ENCODE measurements at places on chromosomes 13 and 19.

GRCh38 chr13:42174344-42175162, 97.4 kb upstream of the AKAP11 start:
- DNase-seq, result peak; percentile 16

GRCh38 chr19:54162241-54162805, 2.8 kb upstream of the LENG1 start:
- no peak for DNase-seq

DNA sequence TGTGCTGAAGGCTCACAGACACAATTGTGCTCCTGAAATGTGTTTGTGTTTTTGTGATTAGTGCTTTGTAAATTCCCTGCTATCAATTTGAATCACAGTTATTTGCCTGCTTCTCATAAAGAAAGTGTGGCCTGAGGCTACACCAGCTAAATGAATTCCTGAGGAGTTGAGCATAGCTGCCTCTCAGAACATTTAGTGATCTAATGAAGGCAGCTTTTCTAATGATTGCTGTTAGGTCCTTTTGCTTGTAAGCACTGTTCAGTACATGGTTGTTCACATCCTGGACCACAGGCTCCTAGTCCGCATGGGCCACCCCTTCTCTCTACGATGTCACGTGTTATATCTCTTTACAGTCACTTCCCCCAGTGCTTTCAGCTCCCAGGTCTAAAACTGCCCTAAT, 238.2 kb downstream of the B3GLCT start:
- no peak for DNase-seq

- DNase-seq, result no peak
Observed at GRCh38 chr19:17647071-17648020, 40.8 kb downstream of the UNC13A start.

- DNase-seq, result no peak
Observed at GRCh38 chr13:38954844-38955243, 35.8 kb downstream of the STOML3 start.

DNA sequence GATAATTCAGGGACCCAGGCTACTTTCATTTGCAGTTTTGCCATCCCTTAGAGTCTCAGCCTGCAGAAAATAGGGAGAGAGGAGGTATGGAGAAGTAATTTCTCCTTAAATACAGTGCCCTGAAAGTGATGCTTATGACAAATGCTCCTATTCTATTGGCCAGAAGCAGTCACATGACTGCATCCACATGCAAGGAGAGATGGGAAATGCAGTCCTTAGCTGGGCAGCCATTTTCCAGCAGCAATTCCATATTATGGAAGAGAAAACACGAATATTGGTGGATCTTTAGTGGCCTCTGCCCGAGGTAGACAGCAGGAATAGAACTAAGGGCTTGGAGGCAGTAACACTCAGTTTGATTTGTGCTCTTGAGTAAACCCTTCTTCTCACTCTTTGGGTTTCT, 39.4 kb downstream of the VAV1 start:
- DNase-seq, result peak; percentile 69

DNA sequence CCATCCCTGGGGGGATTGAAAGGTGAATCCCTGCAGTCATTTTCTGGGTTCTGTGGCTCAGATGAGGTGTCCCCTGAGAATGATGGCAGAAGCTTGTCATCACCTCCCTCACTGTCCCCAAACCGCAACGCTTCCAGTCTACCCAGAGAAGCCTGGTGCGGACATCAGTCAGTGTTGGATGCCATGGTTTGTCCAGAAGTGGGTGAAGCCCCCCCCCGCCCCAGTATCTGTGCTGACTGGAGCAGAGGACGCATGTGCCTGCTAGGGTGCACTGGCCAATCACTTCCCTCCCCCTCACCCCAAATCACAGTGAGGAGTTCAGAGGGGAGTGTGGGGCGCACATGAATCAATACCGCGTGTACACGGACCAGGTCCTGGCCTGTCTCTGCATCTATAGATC, 150.5 kb downstream of the TEX29 start:
- no peak for DNase-seq

DNA sequence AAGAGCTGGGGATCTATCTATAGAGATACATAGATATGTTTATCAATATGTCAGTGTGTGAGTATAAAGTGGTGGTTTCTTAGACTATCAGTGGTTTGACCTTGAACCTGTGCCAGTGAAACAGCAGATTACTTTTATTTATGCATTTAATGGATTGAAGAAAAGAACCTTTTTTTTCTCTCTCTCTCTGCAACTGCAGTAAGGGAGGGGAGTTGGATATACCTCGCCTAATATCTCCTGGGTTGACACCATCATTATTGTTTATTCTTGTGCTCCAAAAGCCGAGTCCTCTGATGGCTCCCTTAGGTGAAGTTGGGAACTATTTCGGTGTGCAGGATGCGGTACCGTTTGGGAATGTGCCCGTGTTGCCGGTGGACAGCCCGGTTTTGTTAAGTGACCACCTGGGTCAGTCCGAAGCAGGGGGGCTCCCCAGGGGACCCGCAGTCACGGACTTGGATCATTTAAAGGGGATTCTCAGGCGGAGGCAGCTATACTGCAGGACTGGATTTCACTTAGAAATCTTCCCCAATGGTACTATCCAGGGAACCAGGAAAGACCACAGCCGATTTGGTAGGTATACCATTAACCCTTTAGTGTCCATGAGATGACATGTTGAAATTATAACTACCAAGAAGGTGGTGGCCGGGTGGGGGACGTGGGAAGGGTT, 880 bp downstream of the FGF9 start:
- no peak for DNase-seq

DNA sequence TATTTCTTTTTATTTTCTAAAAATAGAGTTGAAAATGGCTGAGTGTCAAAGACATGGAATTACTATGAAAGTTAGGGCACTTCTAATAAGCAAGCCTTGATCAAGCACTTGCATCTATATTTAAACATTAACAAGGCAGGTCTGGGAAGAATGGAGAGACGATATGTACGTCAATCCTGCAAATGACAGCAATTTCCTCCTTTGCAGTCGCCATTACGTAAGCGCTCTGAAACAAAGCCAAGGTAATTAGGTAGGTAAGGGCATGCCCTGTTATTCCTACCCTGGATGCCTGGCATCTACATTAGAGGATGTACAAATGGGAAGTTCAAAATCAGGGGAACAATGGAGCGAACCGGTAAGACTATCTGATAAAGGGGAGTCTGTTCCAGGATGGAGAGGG, 664.0 kb upstream of the ARGLU1 start:
- DNase-seq, result no peak

DNA sequence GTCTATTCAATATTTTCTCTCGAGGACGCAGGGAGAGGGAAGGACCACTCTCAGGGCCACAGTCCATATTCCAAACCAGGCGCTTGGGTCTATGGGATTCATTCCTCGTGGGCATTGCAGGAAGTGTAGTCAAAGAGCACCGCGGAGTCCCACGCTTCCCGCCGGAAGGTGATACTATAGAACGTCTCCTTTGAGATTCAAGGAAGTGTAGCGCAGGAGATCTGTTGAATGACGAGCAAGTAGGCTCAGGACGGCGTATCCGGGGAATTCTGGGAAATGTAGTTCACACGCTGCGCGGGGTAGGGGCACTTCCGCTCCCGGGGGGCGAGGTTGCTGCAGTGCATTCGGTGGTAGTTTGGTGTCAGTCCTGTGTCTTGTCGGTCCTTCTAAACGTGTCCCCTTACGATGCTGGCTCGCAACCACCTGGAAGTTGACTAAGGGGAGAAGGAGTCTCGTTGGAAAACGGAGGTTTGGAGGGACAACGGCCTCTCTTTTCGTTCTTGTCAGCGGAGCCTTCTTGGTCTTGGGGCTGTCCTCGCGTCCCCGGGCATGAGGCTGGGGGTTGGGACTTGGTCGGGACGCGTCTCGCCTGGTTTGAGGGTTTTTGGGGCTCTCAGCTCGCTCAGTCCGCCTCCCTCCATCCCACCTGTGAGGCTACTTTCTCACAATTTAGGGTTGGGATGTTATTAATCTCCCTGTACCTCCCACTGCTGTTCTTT, at the start of gene ZNF284:
ZNF284 (plus strand) TSS at position 336 of the 719 bp plus-strand sequence. CDS start 4,231 bp downstream, outside the sequence.
- peak; percentile 82 for DNase-seq

DNA sequence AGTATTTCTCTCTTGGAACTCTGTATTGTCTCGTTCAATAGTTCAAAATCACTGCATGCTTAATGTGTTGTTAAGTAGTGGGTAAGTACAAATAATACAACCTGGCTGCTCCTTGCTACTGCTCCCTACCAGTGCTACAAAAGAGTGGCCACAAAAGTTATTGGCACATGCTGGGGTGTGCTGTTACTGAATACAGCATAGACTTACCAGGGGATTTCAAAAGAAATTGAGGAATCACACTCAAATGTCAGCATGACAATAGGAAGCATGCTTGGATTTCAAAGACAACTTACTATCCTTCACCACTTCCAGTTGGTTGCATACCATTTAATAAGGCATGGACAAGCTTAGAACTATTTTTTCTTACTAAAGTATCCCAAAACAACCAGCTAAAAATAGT, 1041.3 kb upstream of the SPRY2 start:
- DNase-seq, result no peak

DNA sequence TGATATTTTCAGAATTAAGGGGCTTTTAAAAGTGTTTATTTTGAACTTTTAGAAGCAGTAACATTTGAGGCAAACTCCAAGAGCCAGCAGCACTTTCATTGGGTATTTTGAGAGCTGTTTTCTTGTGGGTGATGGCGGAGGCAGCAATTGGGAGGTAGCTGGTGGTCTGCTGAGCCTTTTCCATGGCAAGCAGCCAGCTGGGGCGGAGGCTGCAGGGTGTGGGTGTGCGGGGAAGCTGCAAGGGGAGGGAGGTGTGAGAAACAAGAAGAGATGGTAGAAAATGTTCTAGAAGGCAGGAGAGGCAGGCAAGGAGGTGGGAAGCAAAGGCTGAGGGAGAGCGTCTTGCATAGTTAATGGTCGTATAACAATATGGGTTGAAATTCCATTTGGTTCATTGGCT, 223.4 kb upstream of the HTR2A start:
- DNase-seq, result no peak

DNA sequence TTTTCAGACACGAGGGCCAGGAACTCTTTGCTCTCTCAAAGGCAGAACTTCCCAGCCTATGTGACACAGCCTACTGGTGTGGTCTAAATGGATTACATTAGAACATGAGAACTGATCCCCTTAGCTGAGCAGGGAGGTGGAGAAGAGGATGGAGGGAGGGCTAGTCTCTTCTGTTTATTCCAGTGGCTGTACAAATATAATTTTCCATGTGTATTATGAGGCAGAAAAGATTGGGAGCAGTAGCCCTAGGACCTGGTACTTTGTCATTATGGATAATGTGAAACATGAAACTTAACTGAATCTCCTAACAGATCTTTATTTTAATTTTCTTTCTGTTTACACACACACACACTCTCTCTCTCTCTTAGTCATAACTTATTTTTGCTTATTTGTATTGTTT, 82.1 kb downstream of the WDFY2 start:
- DNase-seq, result no peak

DNA sequence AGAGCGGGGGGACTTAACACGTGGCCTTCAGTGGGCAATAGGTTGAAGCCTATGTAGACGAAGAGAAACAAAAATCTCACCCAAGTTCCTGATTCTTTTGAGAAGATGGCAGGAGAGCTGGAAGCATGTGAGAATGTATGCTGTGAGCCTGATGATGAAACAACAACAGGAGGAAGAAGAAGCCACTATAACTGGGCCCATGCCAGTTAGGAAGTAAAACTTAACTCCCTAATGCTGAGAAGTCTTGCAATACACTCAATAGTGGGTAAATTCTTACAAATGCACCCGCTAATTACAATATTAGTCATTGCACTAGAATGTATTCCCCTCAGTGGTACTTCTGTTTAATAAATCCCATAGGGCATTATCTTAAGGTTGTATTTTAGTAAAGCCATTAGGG, 9.1 kb downstream of the PCDH17 start:
- no peak for DNase-seq

- peak; percentile 88 for DNase-seq
Observed at GRCh38 chr19:2602391-2603181, 99.9 kb downstream of the GNG7 start.

GRCh38 chr19:42091742-42092141, 15.8 kb downstream of the ZNF574 start:
- no peak for DNase-seq
